ENCODE measurements at places on chromosomes 2 and 18.

DNA sequence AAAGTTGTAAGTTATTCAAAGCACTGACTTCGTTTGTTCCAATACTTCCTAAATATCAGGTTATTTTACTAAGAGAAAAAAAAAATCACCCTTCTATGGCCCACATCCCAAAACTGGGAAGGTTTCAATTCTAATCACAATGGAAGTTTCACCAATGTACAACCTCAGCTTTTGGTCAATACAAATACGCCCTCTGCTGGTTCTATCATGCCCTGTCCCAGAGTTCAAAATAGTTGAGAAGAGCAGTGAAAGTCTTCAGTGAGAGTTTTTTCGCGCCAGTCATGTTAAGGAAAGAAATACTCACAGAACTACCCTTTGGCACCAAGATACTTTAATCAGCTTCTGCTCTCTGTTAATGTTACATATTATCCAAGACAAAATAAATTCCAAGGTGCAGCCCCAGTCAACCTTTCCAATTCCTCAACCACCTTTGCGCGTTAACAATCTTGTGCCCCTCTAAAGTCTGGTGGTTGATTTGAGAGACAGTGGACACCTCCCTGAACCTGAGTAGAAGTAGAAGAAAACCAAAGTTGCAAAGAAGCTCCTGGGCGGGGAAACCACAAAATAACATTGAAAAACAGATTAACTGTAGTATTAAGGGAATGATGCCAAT is 59.9 kb downstream of the SUMO1 start:
- DNase-seq, result peak; percentile 30

GRCh38 chr2:205047273-205047839 is 502.1 kb downstream of the PARD3B start:
- no peak for DNase-seq

GRCh38 chr18:65206551-65207260 is 544.1 kb upstream of the CDH7 start:
- DNase-seq, result no peak

- no peak for DNase-seq
Observed at GRCh38 chr2:159380685-159381239, 94.3 kb upstream of the WDSUB1 start.

- peak; percentile 39 for DNase-seq
Observed at GRCh38 chr2:204108330-204108751, 171.8 kb downstream of the ICOS start.

DNA sequence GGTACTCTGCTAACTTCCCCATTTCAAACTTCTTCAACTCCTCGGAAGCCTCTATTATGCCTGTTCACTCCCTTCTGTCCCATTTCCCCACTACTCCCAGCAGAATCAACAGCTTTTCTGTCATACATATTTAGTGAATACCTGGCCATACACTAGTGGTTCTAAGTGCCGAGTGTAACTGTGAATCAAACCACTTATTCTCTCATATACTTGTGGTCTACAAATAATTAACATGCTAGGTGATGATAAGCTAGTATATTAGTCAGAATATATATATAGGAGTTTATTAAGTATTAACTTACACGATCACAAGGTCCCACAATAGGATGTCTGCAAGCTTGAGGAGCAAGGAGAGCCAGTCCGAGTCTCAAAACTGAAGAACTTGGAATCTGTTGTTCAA is 150.7 kb downstream of the CCDC102B start:
- no peak for DNase-seq
